ENCODE measurements at places on chromosomes 6 and 20.

GRCh38 chr6:152993431-152993830, 9.1 kb downstream of the MTRF1L start:
- no peak overlapping the region for H3K4me3 ChIP-seq
- DNase-seq, result no peak
- peaks cover 78% of the 10 kb centered on the region for H3K36me3 ChIP-seq
- H3K4me1 ChIP-seq, result no peaks in the 10 kb centered on the region
- H3K27ac ChIP-seq, result no peak overlapping the region
- H3K27me3 ChIP-seq, result no peaks in the 10 kb centered on the region

DNA sequence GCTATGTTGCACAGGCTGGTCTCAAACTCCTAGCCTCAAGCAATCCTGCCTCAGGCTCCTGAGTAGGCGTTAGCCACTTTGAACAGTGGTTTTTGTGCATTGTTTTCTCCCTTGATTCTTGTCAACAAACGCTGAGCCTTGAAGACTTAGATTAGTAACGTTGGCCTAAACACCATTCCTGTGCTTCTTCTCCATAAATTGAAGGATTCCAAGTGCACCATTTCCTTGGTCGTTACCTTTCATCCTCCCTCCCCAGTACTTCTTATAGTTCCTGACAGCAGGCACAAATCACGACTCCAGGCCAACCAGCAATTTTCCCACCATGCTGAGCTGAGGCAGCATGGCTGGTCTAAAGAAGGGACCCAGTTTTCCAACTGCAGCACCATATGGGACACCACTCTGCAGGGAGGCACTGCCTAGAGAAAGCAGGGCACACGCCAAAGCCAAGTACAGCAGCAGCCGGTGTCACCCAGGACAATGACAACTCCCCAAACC, 8.9 kb downstream of the RPS10 start:
- no peak overlapping the region for H3K27ac ChIP-seq
- H3K4me1 ChIP-seq, result no peaks in the 10 kb centered on the region
- H3K27me3 ChIP-seq, result no peaks in the 10 kb centered on the region
- DNase-seq, result no peak
- H3K36me3 ChIP-seq, result peaks cover 73% of the 10 kb centered on the region

DNA sequence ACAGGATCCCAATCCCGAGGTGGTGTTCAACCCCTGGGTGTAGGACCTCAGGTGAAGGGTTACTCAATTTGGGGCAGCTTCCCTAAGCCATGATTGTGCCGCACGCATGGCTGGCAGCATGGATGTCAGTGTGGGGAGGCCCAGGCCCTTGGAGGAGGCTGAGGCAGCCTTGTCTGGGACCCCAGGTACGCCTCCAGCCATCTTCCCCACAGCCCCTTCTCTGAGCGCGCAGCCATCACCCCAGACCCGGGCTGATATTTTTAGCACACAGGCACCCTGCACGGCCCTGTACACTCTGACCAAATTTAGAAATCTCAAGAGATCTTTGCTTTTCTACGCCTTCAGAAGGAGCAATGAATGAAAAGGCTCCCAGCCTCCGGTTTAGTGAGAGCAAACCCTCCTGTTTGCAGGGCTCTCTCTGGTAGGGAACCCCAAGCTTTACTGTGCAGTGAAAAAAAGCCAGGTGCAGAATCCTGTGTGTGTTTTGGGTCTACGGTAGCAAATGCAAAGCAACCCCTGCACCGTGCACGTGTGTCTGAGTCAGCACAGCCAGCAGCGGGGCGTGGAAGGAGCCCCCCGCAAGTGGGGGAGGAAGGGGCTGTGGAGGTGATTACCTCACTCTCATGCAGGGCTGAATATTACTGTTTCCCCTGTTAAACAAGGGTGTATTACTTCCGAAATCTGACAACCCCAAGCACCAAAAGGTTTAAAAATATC, 44.3 kb downstream of the CTCFL start:
- H3K4me3 ChIP-seq, result no peak overlapping the region
- H3K27ac ChIP-seq, result no peak overlapping the region
- no peaks in the 10 kb centered on the region for H3K36me3 ChIP-seq
- no peaks in the 10 kb centered on the region for H3K4me1 ChIP-seq
- H3K27me3 ChIP-seq, result no peaks in the 10 kb centered on the region

DNA sequence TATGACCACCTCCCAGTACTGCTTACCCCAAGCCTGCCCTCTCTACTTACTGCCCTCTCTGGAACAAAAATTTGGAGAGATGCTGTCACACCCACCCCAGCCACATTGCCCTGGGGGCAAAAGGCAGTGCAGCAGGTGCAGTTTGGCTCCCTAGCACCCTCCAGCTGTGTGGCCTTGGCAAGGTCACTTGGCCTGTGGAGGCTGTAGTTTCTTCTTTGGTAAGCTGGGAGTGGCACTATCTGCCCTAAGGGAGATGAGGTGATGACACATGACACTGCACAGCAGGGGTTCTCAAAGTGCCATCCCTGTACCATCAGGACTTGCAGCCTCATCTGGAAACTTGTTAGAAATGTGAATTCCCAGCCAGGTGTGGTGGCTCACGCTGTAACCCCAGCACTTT, 44.8 kb downstream of the TAF8 start:
- H3K4me1 ChIP-seq, result no peaks in the 10 kb centered on the region
- no peak overlapping the region for H3K27ac ChIP-seq
- no peaks in the 10 kb centered on the region for H3K36me3 ChIP-seq
- no peak for DNase-seq
- H3K27me3 ChIP-seq, result no peaks in the 10 kb centered on the region
- no peak overlapping the region for H3K4me3 ChIP-seq

GRCh38 chr6:106173124-106173879, 87.2 kb downstream of the PRDM1 start:
- H3K27ac ChIP-seq, result no peak overlapping the region
- H3K4me1 ChIP-seq, result no peaks in the 10 kb centered on the region
- H3K27me3 ChIP-seq, result no peaks in the 10 kb centered on the region
- H3K4me3 ChIP-seq, result no peak overlapping the region
- peak; percentile 15 for DNase-seq
- H3K36me3 ChIP-seq, result no peaks in the 10 kb centered on the region

DNA sequence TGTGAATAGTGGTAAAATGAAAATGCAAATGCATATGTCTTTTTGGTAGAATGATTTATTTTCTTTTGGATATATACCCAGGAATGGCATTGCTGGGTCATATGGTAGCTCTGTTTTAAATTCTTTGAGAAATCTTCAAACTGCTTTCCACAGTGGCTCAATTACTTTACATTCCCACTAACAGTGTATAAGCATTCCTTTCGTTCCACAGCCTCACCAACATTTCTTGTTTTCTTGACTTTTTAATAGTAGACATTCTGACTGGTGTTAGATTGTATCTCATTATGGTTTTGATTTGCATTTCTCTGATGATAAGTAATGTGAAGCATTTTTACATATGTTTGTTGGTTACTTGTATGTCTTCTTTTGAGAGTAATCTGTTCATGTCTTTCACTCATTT, 144.0 kb downstream of the SIM1 start:
- H3K27ac ChIP-seq, result no peak overlapping the region
- H3K27me3 ChIP-seq, result no peaks in the 10 kb centered on the region
- H3K36me3 ChIP-seq, result no peaks in the 10 kb centered on the region
- no peaks in the 10 kb centered on the region for H3K4me1 ChIP-seq
- DNase-seq, result no peak
